NCI-H774 (cell line): ENCODE measurements at places on chromosomes 6 and 20.
A peak's percentile ranks its signal among the peaks of the same experiment; 100 is the strongest.

- DNase-seq = peak; percentile 46
Measured at GRCh38 chr6:4973982-4974745, 29.7 kb downstream of the RPP40 start.

GRCh38 chr6:64874776-64875175 lies 832.2 kb downstream of the EYS start:
- no peak for DNase-seq

DNA sequence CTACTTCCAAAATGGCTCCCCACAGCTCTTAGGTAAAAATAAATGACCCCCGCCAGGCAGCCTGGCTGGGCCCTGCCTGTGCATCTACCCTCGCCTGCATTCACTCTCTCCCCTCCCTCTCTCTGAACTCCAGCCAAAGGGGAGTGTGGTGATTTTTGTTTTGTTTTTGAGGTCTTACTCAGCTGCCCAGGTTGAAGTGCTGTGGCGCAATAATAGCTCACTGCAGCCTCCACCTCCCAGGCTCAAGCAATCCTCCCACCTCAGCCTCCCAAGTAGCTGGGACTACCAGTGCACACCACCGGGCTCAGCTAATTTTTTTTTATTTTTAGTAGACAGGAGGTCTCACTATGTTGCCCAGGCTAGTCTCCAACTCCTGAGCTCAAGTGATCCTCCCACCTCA lies 15.8 kb downstream of the NFATC2 start:
- DNase-seq = no peak

GRCh38 chr6:35663447-35664235 lies 25.1 kb downstream of the FKBP5 start:
- DNase-seq = no peak

- no peak for DNase-seq
Measured at GRCh38 chr20:50488236-50488806, 21.9 kb upstream of the PTPN1 start.

GRCh38 chr20:36096435-36096834 lies 58.1 kb upstream of the EPB41L1 start:
- DNase-seq = no peak

DNA sequence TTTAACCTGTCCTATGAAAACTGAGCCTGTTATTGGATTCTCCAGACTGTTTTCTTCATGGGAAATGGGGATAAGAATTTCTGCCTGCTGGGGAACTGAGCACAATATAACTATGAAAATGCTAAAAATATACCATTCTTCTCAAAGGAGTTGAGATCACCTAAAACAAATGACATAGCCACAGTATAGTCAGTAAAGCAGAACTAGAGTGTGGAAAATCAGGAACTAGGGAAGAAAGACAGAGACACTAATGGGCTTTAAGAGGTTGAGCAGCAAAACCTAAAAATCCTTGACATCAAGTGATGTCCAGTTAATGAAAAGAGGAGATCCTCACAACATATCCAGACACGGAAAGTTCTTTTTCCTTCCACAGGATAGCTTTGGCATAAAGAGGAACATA lies 215.7 kb upstream of the CST7 start:
- DNase-seq = no peak

DNA sequence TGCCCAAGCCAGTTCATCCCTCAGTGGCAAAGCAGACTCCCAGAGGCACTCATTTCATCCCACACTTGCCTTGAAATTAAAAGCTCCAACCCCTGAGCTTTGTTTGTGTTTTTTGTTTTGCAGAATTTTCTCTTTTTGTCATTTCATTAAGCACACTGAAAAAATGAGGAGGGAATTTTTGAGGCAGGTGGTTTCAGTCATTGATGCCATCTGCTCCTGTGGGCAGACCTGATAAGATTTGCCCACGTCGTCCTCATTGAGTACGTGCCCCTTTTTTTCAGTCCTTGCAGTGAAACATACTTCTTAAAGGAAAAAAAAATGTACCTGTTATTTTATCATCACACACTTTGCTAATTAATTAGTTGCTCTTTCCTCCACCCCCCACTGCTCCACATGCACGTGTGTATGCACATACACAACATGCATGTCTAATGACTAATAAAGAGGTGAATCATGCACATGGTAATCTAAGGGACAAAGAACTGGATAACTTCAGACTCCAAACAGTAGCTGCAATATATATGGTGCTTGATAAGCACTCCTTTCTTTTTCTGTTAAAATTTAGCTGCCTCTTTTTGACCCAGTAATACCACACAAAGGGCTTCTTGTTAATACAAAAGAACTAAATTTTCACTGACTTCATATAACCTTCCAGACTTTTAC lies 102.1 kb upstream of the TMEM181 start:
- no peak for DNase-seq

GRCh38 chr6:169251371-169251802 lies 2.3 kb downstream of the THBS2 start:
- DNase-seq = no peak

- DNase-seq = no peak
Measured at GRCh38 chr20:19301843-19302242, 89.4 kb downstream of the SLC24A3 start.
